ENCODE measurements at places on chromosomes 3 and 15.
A peak's percentile ranks its signal among the peaks of the same experiment; 100 is the strongest.

GRCh38 chr15:55770806-55771205, 27.9 kb upstream of the PRTG start:
- no peak for DNase-seq

GRCh38 chr3:37243820-37244748, 69.7 kb upstream of the LRRFIP2 start:
- no peak for DNase-seq

DNA sequence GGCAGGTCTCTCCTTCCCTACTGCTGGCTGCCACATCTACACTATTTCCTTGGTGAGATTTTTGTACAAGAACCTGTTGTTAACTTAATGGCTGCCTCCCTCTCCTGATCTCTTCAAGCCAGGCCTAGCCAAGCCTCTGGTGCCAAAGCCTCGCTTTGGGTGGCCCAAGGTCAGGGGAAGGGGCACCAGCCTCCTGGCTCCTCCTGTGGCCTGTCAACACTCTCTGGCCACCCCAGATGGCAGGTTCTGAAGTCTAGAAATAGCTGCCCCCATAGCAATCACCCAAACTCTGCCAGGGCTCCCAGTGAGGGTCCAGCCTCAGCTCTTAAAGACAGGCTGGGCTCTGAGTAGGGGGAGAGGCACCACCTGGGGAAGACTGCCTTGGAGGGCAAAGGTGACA, 5.0 kb downstream of the IFRD2 start:
- no peak for DNase-seq

DNA sequence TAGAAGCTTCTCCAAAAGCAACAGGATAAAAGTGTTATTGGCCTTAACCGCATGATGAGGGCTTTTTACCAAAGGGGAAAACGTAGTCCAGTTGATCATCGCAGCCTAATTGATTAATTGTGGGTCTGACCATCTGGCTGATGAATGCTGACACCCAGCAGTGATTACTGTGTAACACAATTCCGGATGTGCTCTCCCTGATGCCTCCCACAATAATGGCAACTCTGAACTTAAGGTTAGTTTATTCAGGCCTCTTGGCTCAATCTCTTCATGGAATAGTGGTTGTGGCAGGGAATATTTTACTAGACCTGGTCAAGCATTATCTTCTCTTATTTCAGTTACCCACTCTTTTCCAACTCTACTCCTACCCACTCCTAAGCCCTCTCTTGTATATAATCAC, 332.9 kb downstream of the TIGIT start:
- no peak for DNase-seq

DNA sequence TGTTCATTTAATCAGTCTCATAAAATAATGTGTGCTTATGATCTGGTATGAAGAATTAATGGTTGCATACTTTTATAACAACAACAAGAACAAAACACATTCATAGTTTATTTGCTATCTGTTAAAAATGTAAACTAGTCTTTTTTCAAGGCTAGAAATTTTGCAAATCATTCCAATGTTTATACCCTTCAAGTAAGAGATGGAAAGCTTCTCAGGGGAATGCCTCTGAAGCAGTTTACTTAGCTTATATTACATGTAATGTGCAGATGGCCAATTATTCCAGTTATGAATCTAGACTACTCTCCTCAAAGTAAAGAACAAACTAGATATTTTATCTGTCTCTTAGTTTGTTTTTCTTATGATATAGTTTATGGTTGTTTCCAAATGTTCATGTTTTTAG, 575.4 kb downstream of the NAALADL2 start:
- DNase-seq, result no peak

DNA sequence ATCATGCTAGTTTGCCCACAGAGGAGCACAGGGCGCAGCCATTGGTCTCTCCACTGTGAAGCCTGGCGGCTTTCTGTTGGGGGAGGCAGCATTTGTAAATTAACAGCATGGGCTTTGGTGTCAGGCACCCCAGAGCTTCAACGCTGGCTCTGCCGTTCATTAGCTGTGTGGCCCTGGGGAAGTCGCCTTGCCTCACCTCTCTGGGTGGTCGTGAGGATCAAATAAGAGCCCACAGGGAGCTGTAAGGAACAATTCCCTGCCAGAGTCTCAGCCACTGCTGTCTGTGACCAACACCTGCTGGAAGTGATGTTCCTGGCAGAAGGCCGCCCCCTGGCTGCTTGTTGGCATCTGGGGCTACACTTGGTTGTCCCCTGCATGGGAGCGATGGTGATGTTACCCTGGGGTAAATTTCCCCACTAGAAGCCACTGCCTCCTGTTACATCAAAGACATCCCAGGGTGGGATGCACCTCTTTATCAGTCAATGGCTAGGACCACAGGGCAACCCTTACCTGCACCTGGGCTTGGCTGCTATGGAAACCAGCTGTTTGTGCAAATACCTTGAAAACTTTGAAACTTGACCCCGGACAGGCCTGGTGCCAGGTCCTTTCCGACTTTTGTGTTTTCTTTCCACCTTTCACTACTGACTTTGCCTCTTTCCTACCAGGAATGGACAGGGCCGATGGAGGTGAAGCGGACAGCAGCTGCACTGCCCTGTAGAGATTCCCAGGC, 36.9 kb downstream of the DNASE1L3 start:
- DNase-seq, result no peak

DNA sequence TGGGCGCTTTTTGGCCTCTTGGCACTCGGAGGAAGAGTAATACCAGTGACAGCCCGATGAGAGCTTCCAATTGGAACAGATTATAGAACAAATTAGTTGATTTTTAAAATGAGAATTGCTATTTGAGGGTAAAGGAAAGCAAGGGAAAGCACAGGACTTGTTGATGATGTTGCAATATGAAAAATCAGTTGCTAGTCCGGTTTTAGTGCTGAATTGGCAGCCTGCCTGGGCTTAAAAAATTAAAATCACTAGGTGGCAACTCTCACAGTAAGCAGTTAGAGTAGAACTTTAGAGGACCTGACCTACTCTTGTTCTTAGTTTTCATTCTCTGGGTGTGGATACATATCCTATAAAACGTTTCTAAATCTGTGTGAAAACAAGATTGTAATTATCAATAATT, 2.1 kb upstream of the SCAANT1 start:
- no peak for DNase-seq

GRCh38 chr3:30292192-30292893, 314.1 kb upstream of the TGFBR2 start:
- DNase-seq, result no peak

DNA sequence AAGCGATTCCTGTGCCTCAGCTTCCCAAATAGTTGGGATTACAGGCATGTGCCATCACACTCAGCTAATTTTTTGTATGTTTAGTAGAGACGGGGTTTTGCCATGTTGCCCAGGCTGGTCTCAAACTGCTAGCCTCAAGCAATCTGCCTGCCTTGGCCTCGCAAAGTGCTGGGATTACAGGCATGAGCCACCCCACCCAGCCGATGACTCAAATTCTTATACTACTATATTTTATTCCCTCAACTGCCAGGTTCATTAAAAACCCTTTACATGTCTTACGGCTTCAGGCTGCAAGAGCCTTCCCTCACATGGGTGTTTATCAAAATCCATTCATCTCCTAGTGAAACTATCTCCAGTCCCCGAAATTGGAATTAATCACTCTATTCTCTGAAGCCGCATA, 63.4 kb downstream of the CBLB start:
- DNase-seq, result no peak

DNA sequence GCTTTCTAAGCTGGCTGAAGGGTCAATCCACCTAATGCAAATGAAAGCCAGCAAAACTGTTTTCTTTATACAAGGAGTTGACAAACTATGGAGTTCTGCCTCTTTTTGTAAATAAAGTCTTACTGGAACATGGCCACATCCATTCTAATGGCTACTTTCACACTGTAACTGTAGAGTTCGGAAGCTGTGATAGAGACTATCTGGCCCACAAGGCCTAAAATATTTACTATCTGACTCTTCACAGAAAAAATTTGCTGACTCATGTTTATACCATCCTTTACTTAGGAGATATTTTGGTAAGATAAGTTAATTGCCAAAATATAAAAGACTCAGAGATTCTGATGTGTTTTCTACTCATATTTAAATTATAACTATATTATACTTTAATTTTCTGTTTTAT, 93.7 kb upstream of the GK5 start:
- DNase-seq, result no peak

DNA sequence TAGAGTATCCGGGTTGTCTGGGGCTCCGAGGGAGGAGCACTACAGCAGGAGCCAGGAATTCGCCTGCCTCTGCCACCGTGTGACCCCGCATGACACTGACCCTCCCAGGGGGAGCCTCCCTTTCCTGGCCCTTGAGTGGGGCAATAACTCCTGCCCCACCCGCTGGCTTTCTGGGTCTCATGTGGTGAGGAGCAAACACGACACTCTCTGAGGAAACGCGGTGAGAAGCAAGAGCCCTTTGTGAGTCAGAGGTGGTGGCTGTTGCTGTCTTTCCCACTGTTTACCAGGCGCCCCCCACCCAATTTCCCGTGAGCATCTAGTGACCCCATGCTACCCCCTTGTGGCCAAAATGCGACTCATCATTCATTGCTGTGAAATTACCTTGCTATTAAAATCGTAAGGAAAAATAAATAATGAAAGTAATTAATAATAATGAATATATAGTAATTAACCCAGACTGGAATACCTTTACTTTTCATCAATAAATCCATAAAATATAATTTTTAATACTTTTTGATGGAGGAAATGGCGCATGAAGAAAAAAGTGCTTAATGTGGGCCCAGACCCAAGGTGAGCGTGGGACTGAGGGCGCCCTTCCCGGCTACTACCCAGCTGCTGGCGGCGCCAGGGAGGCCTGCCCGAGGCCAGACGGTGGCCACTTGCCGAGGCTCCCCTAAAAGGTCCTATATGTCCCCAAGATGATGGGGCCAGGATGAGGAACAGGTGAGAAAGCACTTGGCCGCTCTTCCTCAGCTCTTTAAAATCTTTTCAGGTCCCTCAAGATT, 29.3 kb downstream of the CCNL1 start:
- DNase-seq, result peak; percentile 83
